ENCODE measurements at places on chromosomes 3 and 15.

DNA sequence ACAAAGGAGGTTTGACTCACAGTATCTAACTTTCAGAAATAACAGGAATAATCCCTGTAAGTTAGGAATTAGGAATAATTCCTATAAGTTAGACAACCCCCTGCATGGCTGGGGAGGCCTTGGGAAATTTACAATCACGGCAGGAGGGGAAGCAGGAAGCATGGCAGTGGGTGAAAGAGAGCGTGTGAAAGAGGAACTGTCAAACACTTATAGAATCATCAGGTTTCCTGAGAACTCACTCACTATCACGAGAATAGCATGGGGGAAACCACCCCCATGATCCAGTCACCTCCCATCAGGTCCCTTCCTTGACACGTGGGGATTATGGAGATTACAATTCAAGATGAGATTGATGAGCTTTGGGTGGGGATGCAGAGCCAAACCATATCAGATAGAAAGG lies 385.5 kb downstream of the IL20RB start:
- DNase-seq: no peak

GRCh38 chr3:179801263-179801662 lies 148.4 kb downstream of the USP13 start:
- peak; percentile 58 for DNase-seq

GRCh38 chr15:62895905-62896316 lies 146.6 kb upstream of the TPM1 start:
- no peak for DNase-seq

GRCh38 chr3:149401212-149401925 lies 23.9 kb upstream of the TM4SF1 start:
- no peak for DNase-seq

DNA sequence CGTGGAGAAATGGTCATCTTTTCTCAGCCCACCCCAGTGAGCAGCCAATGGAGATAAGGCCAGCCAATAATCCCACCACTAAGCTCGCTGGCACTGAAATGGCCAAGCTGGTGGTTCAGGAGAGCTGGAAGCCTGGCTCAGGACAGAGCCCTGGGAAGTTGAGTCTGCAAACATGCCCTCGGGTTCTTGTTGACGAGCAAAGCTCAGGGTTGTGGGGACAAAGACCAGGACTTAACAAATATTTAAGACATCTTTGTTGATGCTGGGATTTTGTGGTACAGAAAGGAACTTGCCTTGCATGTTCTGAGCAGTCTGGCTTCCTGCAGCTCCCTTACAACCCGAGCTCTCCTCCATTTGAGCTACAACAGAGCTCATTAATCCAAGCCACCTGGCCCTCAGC lies 4.4 kb downstream of the FAH start:
- no peak for DNase-seq

- DNase-seq: no peak
Observed at GRCh38 chr3:43413676-43414368, 127.5 kb downstream of the SNRK start.
